ENCODE measurements at places on chromosomes 6 and 20.

DNA sequence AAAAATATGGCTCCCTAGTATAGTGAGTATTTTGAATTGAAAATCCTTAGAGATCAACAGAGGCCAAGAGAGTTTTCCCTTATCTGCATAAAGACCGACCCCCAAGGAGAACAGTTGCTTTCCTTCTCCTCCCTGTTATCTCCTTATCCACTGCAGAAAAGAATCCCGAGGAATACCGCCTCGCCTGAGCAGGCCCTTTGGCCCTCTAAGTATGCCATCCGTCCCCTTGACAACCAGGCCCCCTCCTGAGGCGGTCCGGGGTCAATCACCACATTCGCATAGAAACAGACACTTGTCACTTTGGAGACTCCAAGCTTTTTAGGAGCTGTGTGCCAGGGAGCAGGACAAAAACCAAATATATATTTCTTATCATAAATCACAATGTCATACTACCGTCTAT, 15.9 kb upstream of the GGTLC1 start:
- no peak for DNase-seq

DNA sequence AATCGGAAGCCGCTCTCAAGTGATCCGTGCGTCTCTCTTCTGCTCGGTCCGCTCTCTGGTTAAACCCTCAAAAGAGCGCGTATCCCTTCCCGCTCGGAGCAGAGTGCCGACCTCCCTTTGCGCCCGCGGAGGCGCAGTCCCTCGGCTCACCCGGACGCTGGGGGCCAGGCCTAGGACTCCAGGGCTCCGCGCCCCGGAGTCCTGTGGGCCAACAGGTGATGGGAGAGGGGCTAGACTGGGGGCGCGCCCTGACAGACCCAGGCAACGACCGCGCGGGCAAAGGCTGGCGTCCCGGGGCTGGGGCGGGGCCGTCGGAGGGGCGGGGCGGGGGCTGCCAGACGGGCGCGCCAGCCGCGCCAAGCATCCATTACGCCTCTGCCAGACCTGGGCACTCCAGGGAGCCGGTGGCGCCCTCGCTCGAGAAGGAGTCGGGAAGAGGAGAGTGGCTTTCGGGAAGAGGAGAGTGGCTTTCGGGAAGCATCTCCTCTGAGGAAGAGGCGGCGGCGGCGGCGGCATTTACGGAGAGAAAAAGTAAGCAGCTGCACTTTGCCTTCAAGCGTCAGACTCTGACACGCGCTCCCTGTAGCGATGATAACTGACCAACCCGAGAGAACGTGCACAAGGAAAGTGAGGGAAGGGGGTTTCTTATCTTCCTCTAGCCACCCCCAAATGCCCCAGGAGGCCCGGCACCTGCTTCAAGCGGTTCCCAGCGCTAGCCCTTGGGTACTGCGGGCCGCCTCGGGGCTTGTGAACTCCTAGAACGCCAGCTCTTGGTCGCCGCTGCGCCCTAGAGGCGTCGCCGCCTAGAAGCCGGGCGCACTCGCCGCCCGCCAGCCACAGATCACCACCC, 2.6 kb downstream of the EPHA7 start:
- DNase-seq = no peak

DNA sequence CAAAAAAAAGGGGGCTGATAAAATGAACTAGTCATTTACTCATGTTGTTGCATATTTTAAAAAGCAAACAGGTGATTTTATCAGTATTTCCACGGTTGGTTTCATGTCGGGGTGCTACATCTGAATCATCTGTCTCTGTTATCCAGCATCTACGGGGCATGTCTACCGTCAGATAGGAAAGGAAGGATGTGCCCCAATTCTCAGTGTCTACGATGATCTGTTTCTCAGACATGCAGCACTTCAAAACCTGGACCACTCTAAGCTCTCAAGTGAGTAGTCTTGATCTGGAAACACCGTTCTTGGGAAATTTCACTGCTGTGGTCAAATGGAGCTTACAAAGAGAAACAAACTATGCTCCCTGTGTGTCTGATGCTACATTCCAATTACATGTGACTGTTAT, 240.3 kb upstream of the TAB2 start:
- no peak for DNase-seq

DNA sequence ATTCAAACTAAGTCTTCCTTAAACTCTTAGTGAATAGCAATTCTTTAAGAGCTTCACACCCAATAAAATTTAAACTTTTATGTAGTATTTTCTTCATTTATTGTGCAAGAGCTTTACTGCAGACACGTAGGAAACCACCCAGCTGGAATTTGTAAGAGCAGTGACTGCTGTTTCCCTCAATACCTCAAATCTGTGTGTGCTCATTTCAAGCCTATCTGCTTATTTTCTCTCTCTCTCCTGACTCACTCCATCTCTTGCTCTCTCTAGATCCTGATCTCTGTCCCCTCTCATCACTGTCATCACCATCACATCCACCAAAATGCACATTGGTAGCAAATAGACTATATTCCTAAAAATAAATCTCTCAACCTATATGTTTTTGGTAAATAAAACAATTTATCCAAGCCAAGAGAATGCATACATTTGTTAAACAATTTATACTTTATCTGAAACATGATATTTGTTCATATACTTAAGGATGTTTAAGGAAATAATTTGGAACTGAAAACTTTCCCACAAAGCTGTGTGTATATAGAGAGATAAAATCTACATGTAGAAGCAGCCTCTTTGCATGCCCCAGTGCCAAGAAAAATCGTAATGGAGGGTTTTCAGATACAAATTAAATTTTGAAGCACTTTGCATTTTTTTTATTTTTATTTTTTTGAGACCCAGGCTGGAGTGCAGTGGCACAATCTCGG, 273.0 kb downstream of the TFAP2A start:
- no peak for DNase-seq

- no peak for DNase-seq
These were observed 177.6 kb upstream of the MAN1A1 start for GRCh38 chr6:119527231-119527578.

- DNase-seq = no peak
These were observed 30.1 kb downstream of the TRPC4AP start for GRCh38 chr20:35062478-35062877.

DNA sequence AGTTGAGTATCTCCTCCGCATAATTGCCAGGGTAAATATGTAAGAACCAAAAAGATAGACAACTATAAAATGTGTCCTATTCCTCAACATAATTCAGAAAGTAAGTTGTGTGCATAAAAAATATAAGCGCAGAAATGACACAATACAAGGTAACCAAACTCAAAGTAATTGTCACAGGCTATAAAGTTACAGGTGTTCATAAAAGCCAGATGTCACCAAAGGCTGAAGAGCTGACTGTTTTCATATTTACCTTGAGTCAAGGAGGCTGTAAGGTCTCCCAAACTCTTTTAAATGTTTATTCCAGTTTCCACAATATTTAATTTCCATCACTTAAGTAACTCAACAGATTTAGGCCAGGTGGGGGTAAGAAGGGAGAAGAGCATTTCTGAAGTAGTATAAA, 192.2 kb upstream of the MARCKS start:
- no peak for DNase-seq

GRCh38 chr20:3328501-3328900, 79.0 kb downstream of the DNAAF9 start:
- DNase-seq = no peak

DNA sequence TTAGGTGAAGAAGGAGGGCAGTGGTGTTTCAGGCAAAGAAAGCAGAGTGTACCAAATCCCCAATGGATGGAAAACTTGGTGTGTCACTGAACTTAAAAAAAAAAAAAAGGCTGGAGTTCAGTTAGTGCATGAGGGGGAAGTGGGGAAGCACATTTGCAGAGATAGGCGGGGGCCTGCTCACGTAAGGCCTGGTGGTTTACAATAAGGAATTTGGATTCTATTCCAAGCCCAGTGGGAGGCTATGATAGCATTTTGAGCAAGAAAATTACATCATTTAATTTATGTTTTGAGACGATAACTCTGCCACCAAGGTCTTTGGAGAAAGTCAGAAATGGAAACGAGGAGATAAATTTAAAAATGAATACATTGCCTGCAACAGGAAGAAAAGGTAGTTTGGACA, 225.5 kb downstream of the EYA4 start:
- DNase-seq = no peak

GRCh38 chr20:33828967-33829560, 17.9 kb downstream of the CHMP4B start:
- no peak for DNase-seq

DNA sequence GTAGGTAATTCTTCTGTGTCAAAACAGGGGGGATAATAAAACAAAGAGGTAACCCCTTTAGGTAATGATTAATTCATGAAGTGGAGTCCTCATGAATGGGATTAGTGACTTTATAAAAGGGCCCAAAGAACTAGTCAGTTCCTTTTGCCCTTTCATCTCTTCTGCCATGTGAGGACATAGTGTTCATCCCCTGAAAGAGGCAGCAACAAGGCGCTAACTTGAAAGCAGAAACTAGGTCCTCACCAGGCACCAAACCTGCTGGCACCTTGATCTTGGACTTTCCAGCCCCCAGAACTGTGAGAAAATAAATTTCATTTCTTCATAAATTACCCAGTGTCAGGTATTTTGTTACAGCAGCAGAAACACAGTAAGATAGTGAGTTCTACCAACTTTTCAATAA, 16.4 kb upstream of the BRPF3 start:
- no peak for DNase-seq

DNA sequence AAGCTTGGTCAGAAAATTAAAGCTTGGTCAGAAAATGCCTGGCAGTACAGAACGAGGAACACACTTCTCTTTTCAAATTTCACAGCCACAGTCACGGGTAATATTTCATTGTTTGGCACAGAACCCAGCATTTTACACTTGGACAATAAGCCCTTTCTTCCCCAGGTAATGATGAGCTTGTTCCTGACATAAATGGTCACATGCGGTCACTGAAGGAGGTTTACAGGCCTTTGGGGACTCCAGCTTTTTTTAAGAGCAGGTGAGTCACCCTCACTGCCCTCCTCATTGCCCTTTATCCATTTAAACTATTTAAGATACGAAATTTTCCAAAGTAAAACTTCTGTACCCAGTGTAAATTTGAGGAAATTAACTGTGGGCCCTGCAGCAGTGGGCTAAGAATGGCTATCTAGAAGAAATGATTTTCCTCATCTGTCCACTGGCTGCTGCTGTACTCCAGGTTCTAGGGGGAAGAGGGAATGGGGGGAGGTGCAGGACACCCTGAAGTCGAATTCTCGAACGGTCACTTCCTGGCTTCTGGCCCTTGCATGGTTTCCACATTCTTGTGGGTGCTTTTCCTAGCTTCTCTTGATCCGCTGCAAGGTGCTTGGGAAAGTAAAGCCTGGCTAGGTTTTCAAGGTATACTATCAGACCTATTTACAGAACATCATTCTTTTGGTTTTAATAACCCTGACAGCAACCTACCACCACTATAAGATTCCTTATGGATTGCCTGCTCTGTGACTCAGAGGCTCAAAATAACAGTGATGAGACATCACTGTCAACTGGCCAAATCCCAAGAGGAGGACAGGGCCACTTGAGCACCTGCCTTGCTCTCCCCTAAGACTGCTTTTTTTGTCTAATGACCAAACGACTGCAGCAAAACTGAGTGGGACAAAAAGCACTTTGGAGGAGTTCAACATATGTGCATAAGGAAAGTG, 75.8 kb downstream of the PREP start:
- no peak for DNase-seq

DNA sequence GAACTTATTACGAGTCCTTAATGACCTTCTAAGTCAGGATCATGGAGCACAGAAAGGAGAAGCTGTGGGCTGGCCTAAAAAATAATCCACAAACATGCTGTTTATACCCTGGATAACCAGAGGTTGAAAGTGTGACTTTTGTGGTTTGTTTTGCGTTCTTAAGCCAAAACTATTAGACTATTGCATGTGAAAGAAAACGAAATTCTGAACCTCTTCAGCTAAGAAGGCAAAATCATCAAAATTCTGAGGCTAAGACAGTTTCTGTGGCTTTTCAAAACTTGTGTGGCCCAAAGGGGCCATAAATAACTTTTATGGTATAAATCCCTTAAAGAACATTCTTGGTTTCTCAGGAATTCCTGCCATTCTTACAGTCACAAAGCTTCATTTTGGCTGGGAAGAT, 251.0 kb downstream of the UST start:
- DNase-seq = no peak

DNA sequence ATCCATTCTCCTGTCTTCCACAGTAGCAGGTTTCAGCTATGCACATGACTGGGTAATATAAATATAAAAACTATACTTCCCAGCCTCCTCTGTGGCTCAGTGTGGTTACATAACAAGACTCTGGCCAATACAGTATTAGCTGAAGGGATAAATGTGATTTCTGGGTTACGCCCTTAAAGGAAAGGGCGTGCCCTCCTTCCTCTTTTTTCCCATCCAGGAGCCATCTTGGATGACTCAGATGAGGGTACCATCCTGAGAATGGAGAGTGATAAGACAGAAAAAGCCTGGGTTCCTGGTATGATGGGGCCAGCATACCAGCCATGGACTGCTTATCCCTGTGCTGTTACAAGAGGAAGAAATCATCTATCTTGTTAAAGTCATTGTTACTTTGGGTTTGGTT, 123.3 kb downstream of the NFATC2 start:
- no peak for DNase-seq

- no peak for DNase-seq
These were observed 244.8 kb downstream of the FARS2 start for GRCh38 chr6:5506149-5506548.

DNA sequence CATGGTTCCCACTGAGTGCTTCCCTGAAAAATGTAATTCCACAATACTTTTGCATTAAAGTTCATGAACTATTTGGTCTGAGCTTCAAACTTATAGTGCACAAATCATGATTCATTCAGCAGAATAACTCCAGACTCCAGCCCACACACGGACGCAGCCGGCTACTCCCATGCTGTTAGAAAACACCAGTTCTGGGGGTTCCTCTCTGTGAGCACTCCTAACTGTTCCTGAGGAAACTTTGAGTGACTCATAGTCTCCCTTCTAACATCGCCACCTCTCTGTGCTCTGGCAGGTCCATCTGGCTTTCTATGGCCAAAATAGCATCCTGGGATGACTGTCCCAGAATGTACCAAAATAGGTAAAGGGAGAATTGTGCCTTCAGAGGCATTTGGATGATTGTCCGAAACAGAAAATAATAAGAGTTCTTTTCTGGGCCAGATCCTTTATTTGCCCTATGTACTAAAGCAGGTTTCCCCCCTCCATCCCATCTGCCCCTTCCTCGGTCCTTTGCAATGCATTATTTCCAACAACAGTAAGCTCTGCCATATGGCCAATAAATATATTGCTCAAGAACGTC, 32.3 kb upstream of the LY86 start:
- DNase-seq = no peak

DNA sequence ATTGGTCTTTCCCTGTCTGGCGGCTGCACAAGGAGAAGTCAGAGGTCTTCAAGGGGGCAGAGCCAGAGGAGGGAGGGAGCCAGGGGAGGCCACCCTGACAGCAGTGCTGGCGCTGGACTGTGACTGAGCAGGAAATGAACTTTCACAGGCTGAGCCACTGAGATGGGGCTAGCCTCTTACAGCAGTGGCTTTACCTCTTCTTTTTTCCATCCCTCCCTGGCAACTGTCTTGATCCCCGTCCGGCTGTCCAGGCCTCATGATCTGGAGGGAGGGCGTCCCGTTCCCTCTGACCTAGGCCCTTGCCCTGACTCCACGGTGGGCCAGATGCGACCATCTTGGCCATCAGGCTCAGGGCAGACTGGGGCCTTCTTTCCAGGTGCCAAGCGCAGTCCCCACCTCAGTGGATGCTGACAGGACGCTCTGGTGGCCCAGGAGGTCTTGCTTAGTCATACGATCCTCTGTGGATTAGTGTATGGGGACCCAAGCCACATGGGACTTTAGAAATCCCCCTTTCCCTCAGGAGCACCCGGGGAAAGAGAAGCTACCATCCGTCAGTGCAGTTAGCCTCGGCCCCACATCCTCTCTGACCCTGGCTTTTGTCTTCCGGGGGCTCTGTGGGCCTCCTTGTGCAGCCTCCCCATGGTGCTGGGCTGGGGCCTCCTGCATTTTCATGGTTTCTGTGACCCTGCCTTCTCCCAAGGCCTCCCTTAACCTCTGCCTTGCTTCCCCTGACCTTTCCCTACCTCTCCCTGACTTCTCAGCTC, 57.4 kb upstream of the CCDC167 start:
- no peak for DNase-seq

All from activated effector memory CD4-positive, alpha-beta T cell treated with anti-CD3 and anti-CD28 coated beads, Interleukin-2, amount 50 U/mL, for 16 hours (primary cell).